ENCODE measurements at places on chromosomes 5 and 9.

DNA sequence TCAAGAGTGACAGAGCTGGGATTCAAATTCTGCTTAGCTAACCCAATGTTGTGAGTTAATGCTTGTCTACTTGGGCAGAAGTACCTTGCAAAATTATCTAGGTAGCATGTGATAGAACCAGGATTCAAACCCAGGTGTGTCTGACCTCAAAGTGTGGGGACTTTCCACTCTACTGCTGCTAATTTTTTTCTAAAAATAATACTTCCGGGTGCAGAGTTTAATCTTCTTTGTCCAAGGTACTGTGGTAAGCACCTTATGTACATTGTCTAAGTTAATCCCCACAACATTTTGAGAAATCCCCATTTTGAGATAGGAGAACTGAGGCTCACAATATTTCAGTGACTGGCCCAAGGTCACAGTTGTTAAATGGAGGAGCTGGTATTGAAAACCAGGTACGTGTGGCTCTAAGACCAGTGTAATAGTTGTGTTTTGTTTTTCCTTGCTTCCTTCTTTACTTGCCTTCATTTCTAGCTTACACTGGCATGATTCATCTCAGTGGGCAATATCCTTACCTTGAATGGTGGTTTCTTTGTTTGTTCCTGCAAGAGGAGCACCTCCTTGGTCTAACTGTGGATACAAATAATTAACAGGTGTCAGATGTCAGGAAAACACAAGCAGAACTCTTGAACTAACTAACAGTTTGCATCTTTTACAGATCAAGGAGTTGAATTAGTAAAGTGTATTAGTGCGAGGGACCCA lies 7.5 kb downstream of the ALDOB start:
- DNase-seq, result no peak

DNA sequence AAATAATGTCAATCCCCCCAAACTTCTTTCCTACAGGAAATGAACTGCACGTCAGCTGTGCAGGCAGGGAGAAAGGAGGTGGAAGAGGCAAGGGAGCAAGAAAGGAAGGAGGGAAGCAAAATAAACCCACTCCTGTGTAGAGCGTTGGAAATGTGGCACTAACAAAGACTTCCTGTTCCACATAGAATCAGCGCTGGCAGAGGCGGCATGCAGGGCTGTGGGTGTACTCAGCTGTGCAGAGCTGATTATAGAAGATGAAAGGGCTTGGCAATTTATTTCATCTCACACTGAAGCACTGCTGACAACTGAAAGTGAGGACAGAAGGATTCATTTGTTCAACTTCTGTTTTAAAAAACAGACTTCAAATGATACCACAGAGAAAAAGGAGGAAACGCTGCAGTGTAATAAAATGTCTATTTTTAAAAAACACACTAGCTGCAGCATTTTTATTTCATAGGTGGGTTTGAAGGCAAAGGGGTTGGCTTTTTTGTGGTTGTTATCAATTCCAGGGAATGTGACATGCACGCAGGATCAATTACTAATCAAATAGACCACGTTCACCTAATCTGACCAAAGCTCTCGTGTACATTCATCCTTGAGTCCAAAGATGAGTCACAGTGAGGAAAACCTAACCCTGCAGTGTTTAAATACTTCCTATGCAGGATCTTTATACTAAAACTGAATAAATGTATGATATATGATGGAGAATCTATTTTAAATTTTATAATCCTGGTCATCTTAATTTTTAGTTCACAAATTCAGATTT lies 583.5 kb downstream of the ZNF608 start:
- peak; percentile 14 for DNase-seq

GRCh38 chr5:976849-977751 lies 31.5 kb upstream of the NKD2 start:
- DNase-seq, result no peak

DNA sequence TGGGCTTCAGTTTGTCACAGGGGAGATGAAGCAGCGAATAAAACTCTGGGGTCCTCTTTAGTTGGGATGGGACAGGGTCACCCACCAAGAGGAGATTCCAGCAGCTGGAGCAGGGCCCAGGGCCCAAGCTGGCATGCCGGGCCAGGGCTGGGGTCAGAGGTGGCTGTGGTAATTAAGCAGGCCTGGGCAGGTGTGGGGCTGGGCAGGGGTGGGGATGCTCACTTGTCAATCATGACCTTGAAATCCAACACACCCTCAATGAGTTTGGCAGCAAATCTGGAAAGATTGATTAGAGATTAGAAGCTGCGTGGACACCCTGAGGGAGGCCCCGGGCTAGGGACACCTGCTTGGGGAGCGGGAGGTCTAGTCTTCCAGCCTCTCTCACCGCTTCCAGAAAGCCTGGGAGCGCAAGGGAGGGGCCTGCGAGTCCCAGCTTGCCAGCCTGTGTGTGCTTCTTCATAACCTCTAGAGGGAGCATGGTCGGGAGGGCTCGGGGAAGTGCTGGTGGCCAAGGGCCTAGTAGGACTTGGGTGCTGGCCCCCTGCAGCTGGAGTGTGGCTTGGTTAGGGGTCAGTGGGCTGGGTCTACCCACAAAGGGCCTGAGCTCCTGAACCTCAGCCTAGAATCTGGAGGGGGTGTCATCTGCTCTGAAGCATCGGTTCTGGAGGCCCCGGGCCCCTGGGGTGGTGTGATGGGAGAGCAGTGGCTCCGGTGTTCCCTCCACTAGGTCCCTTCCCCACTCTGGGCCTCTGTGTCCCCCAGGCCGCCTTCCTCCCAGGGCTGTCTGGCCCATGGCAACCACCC lies 7.6 kb downstream of the CRAT start:
- DNase-seq, result peak; percentile 71

GRCh38 chr9:27353474-27354229 lies 56.7 kb upstream of the EQTN start:
- no peak for DNase-seq

Measured in frontal cortex (tissue), 4 donors.